COLO829 (cell line): ENCODE measurements at places on chromosomes 12 and 14.
A peak's percentile ranks its signal among the peaks of the same experiment; 100 is the strongest.

- no peak for DNase-seq
These were observed 92.8 kb upstream of the OSBPL8 start for GRCh38 chr12:76652402-76652801.

DNA sequence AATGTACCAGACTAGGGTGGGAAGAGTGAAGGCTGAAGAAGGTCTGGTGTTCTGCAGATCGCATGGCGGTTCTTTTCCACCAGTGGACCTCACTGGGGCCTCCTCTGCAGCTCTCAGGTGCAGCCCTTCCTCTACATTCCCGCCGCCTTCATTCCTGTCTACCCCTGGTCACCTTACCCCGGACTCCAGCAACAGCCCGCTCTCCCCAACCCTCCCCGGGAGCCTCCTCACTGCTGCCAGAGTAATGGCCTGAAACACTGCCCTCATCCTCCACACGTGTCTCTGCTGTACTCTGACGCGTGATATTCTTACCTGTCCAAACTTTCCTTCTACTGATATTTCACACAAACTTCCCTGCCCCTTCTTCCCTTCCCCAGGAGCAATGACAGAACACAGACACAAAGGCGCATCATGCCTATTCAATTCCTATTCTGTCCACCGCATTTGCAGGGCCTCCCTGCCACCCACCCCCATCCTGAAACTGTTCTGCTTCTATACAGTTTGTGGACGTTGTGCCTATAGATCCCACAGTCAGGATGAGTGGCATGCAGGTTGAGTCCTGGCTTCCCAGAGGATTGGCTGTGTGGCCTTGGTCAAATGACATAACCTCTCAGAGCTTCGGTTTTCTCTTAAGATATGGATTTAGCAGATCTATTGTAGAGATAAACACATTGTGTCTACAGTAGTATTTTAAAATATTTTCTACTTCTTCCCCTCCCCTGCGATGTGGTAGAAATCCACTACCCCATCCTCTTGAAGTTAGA is 1.7 kb upstream of the NUAK1 start:
- DNase-seq = no peak

GRCh38 chr12:57166971-57167371 is 19.6 kb upstream of the LRP1-AS start:
- no peak for DNase-seq

DNA sequence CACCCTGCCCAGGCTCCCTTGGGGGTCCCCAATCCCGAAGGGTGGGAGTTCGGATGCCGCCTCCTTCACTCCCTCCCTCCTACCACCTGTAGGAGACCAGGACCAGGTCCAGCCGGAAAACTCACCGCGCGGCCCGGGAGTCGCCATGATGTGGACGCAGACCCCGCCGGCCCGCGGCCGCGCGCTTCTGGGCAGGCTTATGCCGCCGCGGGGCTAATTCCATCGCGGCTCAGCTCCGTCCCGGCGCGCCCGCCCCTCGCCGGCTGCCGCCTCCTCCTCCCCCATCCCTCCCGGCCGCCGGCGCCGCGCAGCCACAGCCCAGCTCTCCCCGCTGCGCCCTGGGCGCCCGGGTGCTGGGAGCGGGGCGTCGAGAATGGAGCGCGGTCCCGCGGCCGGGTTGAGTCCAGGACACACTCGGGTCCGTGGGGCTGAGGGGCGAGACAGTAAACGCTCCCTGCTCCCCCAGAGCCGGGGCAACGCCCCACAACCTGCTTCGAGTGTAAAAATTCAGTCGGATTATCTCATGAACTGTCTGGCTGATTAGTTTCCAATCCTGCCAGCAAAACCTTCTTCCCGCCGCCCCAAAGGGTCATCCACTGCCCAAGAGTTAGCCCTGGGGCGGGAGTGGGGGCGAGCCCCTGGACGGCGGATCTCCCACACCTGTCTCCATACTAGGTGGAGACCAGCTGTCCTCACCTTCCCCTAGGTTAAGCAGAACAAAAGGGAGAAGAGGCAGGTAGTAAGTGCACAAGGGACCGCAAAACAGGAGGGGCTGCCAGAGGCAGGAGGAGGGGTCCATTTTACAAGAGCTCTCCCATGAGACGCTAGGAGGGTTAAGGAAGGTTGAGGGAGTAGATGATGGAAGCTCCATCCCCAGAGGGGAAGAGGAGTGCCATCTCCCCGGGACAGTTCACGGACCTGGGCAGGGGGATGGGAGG is at the start of gene ANO2:
ANO2 (minus strand) TSS at position 189 of the 938 bp plus-strand sequence; CDS start at position 147, 42 bp downstream.
- DNase-seq = no peak

GRCh38 chr12:58557171-58557570 is 363.1 kb downstream of the LRIG3 start:
- DNase-seq = no peak

DNA sequence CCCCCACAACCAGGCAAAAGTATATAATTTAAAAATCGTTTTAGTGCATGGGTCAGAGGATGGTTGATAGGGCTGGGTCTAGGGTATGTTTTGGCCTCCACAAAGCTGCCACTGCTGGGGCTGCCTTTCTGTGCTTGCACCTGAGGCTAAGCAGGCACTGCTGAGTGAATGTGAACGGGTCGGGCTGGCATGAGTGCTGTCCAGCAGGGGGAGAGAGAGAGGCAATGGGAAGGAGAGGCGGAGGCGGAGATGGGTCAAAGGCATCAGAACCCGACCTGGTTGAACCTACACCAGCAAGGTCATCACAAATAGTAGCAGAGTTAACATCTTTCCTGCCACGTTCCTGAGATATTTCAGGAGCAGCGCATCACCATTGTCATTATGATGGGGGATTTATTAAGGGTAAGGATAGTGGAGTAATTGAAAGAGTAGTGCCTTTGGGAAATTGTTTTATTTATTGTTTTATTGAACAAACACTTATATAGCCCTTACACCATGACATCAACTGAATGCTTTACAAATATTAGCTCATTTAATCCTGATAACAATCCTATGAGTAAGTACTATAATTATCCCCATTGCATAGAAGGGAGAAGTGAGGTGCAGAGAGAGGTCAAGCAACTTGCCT is 5.8 kb upstream of the NRXN3 start:
- no peak for DNase-seq

DNA sequence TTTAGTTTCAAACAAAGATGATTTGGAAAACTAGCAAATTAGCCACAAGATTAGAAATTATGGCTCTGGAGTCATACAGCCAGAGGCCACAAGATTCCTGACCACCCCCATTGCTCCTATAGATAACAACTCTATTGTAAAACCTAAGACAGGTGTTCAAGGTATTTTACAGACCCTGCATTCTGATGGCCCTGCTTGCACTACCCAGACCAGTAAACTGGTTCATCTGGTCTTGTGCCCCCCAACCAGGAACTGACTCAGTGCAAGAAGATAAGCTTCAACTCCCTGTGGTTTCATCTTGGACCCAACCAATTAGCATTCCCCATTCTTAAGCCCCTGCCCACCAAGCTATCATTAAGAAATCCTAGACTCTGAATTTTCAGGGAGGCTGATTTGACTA is 125.0 kb downstream of the CCDC60 start:
- no peak for DNase-seq

DNA sequence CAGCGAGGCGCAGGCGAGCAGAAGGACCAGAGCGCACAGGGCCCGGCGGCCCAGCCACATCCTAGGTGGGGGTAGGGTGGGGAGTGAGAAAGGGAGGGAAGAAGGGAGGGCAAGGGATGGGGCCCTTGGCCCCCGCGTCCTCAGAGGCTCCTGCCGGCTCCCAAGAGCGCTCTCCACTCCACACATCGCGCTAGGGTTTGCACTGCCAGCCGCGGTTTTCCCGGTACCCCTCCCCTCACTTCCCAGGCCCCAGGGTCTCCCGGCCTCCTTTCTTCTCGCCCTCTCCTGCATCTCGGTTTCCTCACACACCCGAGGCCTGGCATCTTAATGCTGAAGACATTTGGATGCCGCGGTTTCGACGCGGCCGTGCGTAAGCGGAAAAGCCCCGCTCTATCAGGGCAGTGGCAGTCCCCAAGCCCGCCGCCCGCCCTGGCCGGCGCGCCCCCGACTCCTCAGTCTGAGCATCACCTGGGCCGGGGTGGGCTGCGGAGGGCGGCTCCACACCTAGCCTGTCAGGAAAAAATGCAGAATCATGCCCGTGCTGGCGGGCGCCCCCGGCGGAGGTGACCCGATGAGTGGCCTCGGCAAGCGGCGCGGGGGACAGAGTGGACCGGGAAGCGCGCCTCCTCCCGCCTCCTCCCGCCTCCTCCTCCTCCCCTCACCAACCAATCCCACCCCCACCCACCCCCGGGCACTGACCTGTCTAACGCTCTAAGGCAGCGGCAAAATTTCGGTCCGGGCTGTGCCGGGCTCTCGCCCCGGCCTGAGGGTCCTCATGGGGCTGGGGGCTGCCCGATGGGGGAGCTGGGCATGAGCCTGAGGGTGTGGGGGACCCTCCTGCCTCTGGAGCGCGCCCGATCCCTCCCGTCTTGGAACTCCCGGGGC is 686 bp downstream of the B4GALNT1 start:
- no peak for DNase-seq

GRCh38 chr12:3252450-3252891 is 175.3 kb downstream of the TSPAN9 start:
- no peak for DNase-seq

GRCh38 chr12:43004141-43004540 is 414.6 kb upstream of the PRICKLE1 start:
- DNase-seq = no peak

DNA sequence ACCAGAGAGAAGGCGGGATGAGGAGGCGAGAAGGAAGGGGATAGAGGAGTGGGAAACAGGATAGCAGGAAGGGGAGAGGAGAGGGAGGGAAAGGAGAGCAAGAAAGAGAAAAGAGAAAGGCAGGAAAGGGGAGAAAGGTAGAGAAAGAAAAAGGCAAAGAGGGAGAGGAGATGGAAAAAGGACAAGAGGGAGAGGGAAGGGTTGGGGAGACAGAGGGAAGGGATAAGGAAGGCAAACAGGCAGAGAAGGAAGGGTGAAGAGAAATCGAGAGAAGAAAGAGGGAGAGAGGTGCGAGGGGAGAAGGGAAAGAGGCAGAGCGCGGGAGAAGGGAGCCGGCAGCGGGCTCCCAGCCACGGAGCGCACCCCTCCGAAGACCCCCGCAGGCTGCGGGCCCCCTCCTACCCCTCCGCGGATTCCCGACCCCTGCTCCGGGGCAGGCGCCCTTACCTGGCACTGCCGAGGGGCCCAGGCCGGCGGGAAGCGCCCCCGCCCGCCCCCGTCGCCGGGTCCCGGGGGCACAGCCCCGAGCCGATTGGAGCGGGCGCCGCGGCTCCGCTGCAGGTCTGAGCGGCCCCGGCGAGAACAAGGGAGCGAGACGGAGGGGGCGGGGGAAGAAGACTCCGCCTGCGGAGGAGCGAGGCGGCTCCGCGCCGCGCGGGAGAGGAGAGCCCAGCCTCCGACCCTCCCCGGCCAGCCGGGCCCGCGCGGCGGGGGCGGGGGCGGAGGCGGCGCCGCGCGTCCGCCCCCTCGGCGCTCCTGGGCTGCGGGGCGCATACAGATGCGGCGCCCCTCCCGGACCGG is at the start of gene CDH24:
CDH24 (minus strand) TSS at position 565 of the 801 bp plus-strand sequence. CDS start 1,787 bp downstream, outside the sequence.
- peak; percentile 43 for DNase-seq

- DNase-seq = no peak
These were observed 544.0 kb downstream of the CCER1 start for GRCh38 chr12:90410962-90411361.

GRCh38 chr14:105527826-105528585 is 1.6 kb downstream of the TMEM121 start:
- DNase-seq = peak; percentile 76

GRCh38 chr12:131353826-131354225 is 357.1 kb upstream of the SFSWAP start:
- no peak for DNase-seq

DNA sequence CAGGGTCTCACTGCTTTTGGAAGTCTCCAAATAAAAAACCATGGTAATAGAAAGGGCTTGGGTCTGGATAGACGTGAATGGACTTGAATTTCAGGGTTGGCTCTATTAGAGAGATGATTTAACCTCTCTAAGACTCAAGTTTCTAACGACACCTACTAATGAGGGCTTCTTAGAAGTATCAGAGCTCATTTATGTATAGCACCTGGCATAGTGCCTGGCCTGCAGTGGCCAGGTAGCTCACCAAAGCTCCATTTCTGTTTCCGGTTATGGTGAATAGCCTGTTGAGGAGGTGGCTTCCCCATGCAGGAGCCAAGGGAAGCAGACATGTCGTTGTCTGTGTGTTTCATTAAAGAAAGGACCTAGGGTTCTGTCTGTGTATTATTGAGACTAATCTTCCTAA is 108.6 kb downstream of the ETV6 start:
- no peak for DNase-seq

DNA sequence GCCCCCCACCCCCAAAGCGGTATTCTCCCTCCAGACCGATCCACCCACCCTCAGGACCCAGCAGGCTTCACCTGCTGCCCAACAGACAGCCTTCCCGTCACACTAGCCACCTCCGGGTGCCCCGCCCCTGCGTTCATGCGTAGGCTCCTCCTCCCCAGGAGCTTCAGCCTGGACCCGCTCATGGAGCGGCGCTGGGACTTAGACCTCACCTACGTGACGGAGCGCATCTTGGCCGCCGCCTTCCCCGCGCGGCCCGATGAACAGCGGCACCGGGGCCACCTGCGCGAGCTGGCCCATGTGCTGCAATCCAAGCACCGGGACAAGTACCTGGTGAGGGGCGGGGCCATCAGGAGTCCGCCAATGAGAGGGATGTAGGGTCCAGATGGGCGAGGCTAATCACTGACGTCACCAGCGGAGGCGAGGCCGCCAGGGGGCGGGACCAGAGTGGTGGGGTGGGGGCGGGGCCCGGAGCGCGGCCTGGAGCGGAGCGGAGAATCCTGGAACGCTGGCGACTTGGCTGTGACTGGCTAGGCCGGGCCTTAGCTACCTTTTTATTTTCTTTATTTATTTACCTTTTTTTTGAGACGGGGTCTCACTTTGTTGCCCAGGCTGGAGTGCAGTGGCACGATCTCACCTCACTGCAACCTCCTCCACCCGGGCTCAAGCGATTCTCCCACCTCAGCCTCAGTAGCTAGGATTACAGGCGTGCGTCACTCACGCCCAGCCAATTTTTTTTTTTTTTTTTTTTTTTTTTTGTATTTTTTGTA is 4.4 kb downstream of the TNS2 start:
- no peak for DNase-seq

DNA sequence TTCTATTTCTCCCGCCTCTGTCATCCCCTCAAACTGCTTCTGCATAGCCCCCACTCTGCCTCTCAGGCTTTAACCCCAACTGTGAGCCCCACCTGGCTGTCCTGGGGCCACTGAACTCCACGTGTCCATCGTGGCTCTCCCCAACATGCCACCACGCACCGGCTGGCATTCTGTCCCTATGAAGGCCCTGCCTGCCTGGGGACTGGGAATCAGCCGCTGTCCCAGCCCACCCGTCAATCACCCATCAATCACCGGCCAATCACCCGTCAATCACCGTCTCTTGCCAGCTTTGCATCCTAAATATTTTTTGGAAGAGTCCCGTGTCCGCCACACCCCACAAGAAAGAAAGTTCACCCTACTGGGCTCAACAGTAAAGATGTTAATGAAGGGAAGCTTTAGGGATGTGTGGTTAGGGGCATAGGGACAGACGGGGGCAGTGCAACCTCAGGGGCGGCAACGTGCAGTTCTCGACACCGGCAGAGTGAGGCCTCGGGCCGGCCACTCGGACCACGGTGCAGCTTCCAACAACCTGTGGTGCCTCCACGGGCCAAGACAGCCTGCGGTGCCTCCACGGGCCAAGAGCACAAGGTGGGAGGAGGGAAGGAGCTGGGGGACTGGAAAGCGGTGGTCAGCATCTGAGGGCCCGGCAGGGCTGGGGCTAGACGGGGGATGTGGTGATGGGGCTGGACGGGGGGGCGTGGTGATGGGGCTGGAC is 85.6 kb downstream of the GALNT9 start:
- no peak for DNase-seq

- DNase-seq = no peak
These were observed 157.7 kb upstream of the KITLG start for GRCh38 chr12:88737838-88738472.

- no peak for DNase-seq
These were observed 3.3 kb downstream of the LTB4R start for GRCh38 chr14:24314377-24315193.

- no peak for DNase-seq
These were observed 2.3 kb downstream of the LTBP2 start for GRCh38 chr14:74609721-74610120.
